Activated T-helper 1 cell treated with anti-CD3 and anti-CD28 coated beads, Interleukin-2, amount 50 U/mL, for 16 hours (primary cell): ENCODE measurements at places on chromosomes 3 and 15.

DNA sequence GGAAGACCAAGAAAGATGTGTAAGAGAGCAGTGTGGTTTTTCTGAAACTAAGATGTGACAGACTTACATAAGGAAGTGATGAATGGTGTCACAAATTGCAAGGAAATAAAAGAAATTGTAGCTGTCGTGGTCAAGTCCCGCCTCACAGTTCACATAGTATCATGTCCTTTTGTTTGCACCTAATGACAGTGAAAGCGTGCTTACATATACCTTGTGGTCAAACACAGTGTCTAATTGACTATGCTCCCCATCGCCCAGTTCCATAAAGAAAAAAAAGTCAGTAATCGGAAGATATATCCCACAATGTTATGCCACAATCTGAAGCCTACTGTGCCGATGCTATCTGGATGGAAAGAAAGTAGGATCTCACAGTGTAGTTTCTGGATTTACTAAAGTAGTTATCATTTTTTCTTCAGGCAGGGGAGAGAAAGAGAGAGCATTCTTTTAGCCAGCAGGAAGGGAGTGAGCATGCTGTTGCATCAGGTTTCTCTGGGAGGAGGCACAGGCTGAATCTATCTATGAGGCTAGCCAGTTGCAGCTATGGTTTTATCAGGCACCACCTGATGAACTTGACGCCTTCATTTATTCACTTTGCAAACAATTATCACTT, 9.8 kb upstream of the PLSCR1 start:
- no peak for DNase-seq

DNA sequence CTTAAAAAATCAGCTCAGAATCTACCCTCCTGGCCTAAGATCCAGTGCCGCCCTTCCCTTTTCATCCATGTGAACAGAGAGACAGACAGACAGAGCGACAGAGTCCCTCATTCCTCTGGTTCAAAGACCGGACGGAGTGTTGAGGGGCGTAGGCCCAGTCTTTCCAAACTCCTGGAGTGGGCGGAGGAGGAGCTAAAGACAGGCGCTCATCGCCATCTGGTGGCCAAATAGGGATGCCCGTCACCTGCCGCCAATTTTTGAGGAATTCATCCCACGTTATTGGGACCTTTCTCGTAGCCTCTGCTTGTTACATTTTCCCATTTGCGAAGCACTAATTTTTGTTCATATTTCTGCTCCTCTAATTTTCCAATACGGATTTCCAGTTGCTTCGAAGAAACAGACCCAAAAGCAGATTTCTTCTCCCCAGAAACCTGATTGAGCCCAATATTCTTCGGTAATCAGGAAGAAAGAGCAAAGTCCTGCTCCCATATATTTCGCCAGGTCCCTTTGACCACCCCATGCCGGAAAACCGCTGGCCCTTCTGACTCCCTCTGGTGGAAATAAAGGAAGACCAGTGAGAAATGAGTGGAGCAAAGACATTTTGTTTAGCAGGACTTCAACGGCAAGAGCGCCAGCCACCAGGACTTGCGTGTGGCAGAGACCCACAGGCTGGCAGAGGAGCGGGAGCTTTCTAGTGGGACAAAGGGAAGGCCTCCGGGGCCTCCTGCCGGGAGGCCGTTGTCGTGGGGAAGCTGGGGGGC, 88.0 kb downstream of the LRRK1 start:
- DNase-seq, result peak; percentile 12

- DNase-seq, result no peak
These were observed 129.8 kb downstream of the MEIS2 start for GRCh38 chr15:36970522-36970921.

DNA sequence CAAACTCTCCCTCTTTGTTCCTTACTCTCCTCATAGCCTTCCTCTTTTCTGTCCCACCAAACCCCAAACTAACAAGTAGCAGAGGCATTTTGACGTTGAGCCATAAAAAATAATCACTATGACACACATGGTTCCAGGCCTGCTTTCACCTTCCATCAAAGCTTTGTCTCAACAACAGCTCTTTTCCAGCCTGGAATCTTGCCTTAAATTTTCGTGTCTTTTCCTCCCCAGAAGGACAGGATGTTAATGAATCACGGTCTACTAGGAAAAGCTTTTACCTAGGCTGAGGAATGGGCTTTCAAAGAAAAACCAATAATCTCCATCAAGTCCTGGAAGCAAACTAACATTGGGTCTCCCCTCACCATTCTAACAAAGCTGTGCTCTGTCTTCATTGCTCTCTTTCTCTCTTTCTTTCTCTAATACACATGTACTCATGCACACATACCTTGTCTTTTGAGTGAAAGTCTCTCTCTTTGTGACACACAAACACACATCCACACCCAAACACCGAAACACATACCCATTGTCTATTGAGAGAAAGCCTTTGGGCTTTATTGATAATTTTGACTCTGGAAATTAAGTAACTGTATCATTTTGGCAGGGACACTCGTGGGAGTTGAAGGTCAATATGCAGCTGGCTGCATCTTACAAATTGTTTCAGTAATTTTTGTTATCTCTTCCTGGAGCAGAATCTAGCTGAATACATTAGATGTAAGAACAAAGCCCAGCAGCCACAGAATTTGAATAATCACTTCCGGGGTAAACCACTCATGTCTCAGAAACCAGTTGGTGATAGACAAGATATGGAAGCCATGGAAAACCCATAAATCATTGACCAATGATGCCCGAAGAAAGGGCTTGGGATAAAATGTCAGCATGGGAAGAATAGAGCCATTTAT, 107.4 kb upstream of the SLC4A7 start:
- no peak for DNase-seq

DNA sequence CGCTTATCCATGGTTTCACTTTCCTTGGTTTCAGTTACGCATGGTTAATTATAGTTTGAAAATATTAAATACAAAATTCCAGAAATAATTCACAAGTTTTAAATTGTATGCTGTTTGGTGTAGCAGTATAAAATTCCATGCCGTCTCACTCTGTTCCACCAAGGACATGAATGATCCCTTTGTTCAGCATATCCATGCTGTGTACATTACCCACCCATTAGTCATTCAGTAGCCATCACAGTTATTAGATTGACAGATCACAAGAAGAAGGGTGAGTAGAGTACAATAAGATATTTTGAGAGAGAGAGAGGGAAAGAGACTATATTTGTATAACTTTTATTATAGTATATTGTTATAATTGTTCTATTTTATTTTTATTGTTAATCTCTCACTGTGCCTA, 535.5 kb downstream of the SQOR start:
- no peak for DNase-seq

DNA sequence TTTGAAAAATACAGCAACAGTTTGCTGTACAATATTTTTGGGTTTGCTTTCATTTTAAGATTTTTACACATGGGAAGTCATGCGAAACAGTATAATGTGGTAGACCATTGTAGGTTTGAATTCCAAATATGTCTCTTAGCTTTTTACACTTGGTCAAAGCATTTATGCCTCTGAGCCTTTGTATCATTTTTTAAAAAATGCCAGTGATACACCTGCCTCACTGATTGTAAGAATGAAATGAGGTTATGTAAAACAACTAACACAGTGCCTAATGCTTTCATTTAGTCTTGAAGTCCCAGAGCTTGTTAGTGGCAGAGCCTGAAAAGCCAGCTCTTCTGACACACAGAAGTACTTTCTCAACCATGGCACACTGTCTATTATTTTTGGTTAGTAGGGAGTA, 202.0 kb downstream of the UBE2E2 start:
- DNase-seq, result no peak
